ENCODE measurements at places on chromosomes 16 and 17. TPM values are rescaled to one million over a fixed set of nuclear protein-coding genes. Genes with fewer than 3 reads are reported as not detected.

The CCL7 gene
- total RNA-seq = not detected

GRCh38 chr17:49716668-49717364, 9.1 kb upstream of the SLC35B1 start:
- no peak for DNase-seq

DNA sequence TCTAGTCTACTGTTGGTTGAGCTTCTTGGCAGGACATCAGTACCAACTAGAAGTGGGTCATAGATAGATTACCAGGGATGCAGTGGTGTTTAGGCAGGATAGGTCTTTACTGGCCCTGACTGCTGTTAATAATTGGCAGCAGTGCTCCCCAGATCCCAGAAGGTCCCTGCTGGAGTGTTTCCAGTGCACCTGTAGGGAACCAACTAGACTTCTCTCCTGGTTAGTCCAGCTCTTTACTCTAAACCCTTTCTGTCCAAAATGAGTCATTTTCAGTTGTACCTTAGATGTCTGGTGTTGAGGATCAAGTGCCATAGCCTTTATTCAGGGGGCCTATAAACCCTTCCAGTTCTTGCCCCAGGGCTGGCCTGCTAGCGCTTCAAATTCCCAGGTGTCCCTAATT, 8.7 kb downstream of the POLR2C start:
- DNase-seq = no peak

DNA sequence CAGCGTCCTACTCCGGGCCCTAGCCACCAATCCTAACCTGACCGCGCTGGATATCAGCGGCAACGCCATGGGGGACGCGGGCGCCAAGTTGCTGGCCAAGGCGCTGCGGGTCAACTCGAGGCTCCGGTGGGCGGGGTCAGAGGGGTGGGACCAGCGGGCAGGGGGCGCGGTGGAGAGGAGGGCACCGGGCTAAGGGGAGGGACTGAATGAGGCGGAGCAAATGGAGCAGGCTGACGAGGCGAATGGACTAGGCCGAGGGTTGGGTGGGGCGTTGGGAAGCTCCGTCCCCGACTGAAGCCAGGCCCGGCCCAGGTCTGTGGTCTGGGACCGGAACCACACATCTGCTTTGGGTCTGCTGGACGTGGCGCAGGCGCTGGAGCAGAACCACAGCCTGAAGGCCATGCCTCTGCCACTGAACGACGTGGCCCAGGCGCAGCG, 4.6 kb downstream of the CARMIL2 start:
- DNase-seq = no peak

The ZNF18 gene
- 20.8 TPM for total RNA-seq

GRCh38 chr17:82101301-82101715, 3.3 kb upstream of the FASN start:
- DNase-seq = no peak

- no peak for DNase-seq
Observed at GRCh38 chr16:23771027-23771426, 16.2 kb downstream of the CHP2 start.

DNA sequence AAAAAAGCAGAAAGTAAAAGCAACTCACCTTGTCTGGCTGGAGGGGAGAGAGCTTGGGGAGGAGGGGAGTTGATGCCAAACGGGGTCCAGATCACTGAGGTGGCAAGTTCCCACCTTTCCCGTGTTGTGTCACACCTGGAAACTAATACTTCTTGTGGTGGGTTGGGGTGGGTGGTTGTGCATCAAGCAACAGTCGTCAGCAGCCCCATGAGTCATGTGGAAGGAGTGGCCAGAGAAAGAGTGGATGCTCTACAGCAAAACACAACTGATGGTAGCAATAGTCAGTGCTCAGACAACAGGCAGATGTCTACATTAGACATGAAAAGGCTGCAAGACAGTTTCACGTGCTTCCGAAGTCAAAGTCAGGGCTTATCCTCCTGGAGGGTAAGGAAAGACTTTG, 35.4 kb downstream of the ARSG start:
- DNase-seq = no peak

The ARHGAP27 gene
- 125 TPM for total RNA-seq

DNA sequence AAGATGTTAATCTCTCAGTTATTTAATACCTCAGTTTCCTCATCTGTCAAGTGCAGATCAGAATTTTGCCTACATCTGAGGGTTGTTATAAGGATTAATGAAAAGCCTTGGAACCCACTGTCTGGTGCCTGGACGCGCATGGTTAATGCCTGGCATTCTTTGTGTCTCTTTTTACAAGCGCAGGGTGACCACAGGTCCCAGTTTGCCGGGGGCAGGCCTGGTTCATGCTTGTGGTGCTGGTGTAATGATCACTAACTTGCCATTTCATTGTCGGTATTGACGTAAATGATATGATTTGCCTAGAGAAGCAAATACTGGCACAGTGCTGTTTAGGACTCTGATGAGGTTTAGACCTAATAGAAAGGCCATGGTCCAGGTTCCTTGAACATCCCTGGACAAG, 23.1 kb downstream of the MRC2 start:
- no peak for DNase-seq

The KRT12 gene
- total RNA-seq = not detected

The CHST6 gene
- not detected for total RNA-seq

The AHSP gene
- total RNA-seq = not detected

The SKA2 gene
- 26.5 TPM for total RNA-seq

GRCh38 chr17:37831492-37831891, 86.6 kb upstream of the HNF1B start:
- DNase-seq = no peak

DNA sequence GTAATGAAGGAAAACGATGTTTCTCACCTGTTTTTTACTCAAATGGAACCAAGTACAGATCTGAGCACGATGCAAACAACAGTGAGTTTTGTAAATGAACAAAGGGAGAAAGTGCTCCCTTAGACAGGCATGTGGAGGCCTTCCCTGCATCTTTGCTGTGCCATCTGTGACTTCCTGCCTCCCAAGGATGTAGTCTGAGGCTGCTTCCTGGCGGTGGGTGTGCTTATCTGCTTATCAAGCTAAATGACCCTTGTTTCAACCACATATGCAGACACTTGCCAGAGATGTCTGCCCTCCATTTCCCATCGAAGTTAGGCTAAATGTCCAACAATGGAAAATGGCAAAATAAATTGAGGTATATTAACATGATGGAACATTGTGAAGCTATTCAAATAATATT, 34.6 kb downstream of the RGS9 start:
- DNase-seq = no peak

GRCh38 chr16:85361441-85362118, 249.3 kb upstream of the CIBAR2 start:
- no peak for DNase-seq

The SLC2A4 gene
- total RNA-seq = not detected

The RAPGEFL1 gene
- total RNA-seq = 9.0 TPM

The RNF43 gene
- total RNA-seq = 1.1 TPM

The EVI2A gene
- 33.0 TPM for total RNA-seq

- DNase-seq = no peak
Observed at GRCh38 chr16:19282101-19282500, 3.4 kb upstream of the CLEC19A start.

The LDAF1 gene
- total RNA-seq = 12.9 TPM

The TMEM98 gene
- not detected for total RNA-seq

The MTMR4 gene
- total RNA-seq = 43.4 TPM

The TBC1D3H gene
- not detected for total RNA-seq

DNA sequence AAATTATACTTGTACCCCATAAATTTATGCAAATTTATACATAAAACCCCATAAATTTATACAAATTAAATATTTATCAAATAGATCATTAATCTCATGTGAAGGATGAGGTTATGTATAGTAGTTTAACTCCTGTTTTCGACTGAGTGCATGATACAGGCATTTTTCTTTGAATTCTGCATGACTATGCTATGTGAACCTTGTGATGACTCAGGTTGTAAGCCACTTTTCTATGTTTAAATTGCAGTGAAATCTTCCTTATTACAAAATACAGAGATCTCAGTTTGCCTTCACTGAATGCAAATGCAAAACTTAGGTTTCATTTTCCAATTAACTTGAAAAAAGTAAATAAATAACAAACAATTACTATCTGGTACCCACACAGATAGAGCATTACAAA, 843.7 kb downstream of the CDH11 start:
- DNase-seq = no peak

GRCh38 chr17:79892457-79893241, 53.4 kb upstream of the CBX4 start:
- DNase-seq = no peak

DNA sequence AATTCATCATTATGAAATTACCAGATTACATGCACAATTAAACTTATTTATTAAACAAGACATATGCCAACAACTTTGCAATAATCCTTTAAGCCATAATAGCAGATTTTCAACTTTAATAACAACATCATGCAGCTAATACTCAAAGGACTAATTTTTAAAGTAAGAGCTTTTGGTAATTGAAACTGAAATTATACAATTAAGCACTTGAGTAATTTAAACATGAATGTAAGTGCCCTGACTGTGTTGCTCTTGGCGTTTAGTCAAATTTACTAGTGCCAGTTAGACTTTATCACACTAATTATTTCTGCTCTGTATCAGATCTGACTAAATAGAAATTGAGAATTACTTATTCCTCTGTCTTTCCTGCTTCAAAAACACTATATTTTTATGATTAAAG, 46.8 kb upstream of the PSMD7 start:
- no peak for DNase-seq

The ZNF597 gene
- 1.8 TPM for total RNA-seq

- DNase-seq = no peak
Observed at GRCh38 chr16:2810651-2811050, 6.4 kb upstream of the PRSS21 start.

The EPN3 gene
- total RNA-seq = not detected

DNA sequence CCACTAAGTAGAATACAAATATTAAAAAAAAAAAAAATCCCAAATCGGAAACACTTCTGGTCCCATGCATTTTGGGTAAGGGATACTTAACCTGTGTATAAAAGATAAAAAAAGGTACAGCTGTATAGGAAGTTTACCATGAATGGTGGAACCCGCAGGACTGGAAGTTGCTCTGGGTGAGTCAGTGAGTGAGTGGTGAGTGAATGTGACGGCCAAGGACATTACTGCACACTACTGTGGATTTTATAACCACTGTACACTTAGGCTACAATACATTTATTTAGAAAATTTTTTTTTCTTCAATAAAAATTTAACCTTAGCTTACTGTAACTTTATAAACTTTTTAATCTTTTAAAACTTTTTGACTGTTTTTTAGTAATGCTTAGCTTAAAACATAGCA, 71.3 kb upstream of the BCAR1 start:
- no peak for DNase-seq

The TNP2 gene
- total RNA-seq = not detected

- DNase-seq = no peak
Observed at GRCh38 chr17:65231662-65232335, 94.6 kb downstream of the RGS9 start.

GRCh38 chr17:64384253-64385186, 6.1 kb downstream of the PECAM1 start:
- DNase-seq = peak; percentile 45

The GRAPL gene
- total RNA-seq = 4.3 TPM

DNA sequence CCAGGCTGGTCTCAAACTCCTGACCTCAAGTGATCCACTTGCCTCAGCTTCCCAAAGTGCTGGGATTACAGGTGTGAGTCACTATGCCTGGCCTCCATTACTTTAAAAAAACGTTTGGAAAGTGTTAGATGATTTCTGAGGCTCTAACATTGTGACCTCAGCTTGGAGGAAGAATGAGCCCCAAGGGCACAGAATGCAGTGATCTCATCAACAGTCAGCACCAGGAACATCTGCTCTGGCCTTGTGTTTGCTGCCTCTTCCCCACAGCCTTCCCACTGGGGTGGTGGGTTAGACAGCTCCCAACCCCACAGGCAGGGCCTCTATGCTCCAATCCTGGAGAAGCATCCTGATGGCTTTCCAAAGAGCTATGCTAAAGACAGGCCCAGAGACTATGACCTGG, 37.7 kb upstream of the SREBF1 start:
- DNase-seq = no peak

The TBC1D3C gene
- 1.2 TPM for total RNA-seq

DNA sequence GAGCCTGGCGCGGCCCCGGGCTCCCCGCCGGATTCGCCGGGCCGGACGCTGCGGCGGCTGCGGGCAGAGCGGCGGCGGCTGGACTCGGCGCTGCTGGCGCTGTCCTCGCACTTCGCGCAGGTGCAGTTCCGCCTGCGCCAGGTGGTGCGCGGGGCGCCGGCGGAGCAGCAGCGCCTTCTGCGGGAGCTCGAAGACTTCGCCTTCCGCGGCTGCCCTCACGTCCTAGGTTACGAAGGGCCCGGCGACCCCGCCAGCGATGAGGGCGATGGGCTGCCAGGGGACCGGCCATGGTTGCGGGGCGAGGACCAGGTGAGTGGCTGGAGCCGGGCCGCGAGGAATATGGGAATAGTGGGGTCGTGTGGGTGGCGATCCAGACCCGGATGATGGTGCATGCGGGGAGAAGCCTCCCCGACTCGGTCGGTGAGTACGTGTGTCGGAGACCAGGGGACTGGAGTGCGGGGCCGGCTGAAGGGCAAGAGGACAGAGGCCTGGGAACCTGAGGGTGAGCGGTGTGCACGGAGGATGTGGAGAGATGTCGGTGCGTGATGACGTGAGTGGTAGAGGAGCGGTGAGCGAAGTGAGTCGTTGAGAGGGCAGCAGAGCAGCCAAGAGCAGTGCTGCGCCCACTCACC, 517 bp downstream of the RUNDC1 start:
- peak; percentile 79 for DNase-seq

- DNase-seq = no peak
Observed at GRCh38 chr16:89410794-89411309, 79.5 kb downstream of the ANKRD11 start.

DNA sequence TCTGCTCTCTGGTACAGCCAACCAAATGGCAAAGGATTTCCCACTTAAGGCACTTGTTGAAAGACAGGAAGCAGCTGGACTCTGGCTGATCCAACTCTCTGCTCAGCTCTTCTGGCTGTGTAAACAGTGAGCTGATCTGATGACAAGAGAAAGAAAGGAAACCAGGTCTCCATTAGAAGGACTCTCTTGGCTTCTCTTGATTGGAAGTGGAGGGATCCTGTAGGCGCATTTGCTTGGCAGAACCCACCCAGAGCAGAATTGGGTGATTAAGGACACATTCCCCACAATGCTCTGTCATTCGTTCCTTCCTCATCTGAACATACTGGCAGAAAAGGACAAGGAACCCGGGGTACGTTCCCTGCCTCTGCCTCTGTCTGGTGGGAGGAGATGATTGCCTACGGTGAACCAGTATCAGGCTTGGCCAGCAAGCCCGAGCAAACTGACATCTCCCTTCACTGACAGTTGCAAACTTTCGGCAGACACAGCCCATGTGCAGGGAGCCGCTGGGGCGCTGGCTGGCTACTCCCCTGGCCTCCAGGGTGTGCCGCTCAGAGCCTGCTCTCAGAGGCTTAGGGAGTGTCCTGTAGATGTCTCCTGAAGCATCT, 29.1 kb downstream of the LDHD start:
- no peak for DNase-seq

The PLEKHG4 gene
- total RNA-seq = 14.7 TPM

GRCh38 chr16:75011634-75012307, 12.9 kb downstream of the ZNRF1 start:
- DNase-seq = peak; percentile 72

The CHRNE gene
- 11.8 TPM for total RNA-seq

The NSMCE1 gene
- total RNA-seq = 42.7 TPM
